ENCODE measurements at places on chromosomes 12 and 14.
A peak's percentile ranks its signal among the peaks of the same experiment; 100 is the strongest.

DNA sequence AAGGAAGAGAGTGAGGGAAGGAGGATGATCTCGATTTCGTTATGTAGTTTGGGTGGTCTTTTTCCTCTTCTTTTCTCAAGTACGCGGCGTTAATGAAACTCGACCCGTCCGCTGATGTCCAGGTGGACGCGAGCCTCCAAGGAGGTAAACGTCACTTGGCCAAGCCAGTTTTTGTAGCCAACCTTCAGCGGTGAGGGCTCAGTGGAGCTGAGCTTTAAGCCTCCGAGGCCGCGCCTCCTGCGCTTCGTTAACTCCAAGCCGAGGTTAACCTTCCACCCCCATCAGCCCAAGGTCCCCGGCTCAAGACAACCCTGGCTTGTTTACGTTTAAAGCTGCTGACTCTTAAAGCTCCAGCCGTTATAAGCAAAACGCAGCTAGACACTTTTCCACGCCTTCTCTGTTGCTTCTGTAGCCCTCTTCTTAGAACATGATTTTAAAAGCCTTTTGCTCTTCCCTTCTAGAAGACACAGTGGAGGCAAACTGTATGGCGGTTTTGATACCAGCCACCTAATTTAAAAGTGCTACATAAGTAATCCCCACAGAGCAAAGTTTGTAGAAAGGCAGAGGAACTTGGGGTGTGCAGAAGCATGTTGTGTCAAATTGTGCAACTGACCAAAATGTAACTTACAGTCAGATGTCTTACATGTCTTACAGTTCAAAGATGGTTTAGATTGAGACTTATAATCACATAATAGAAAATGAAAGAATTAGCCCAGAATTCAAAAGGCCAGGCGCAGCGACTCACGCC lies 923 bp upstream of the ITPR2 start:
- peak; percentile 20 for DNase-seq

GRCh38 chr14:78297858-78298257 lies 127.7 kb downstream of the NRXN3 start:
- no peak for DNase-seq

DNA sequence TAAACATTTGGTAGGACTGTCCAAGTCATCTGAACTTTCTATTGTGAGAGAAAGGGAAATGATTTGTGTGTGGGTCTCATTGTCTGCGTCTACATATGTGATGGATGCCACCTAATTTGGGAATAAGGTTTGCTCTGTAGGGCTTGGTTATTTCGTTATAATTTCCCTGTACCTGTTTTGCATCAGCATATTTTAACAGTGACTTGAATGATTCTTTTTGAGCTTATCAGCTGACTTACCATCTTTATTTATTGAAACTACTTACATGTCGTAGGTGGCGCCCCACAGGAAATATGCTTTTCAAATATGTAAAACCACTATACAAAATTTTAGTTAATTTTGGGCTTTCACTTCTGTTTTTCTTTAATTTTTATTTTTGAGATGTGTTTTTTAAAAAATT lies 56.5 kb upstream of the BCAT1 start:
- DNase-seq: no peak

GRCh38 chr12:115450017-115450416 lies 766.0 kb upstream of the TBX3 start:
- no peak for DNase-seq

DNA sequence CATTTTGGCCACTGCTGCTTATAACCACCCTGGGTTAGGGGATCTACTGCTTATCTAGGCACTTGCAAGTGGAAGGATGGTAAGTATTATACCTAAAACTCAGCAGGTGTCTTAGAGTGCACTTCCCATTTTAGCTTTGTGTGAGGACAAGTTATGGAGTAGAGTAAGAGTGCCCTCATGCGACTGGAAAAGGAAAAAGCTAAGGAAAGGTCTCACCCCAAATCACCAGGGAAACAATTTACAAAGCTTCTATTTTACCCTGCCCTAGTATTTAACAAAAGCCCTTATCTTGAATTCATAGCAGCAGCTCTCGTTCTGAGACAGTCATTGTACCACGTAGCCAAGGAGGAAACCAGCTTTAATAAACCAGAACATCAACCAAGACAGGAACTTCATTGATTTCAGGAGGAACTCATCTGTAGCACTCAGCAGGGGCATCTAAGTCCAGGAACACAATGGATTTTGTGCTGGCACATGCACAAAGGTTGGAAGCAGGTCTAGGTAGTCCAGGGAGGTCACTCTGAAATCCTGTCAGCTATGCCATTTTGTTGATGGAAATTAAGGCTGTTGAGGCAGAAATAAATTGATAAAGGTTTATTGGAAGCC lies 2.9 kb downstream of the RDH12 start:
- no peak for DNase-seq

DNA sequence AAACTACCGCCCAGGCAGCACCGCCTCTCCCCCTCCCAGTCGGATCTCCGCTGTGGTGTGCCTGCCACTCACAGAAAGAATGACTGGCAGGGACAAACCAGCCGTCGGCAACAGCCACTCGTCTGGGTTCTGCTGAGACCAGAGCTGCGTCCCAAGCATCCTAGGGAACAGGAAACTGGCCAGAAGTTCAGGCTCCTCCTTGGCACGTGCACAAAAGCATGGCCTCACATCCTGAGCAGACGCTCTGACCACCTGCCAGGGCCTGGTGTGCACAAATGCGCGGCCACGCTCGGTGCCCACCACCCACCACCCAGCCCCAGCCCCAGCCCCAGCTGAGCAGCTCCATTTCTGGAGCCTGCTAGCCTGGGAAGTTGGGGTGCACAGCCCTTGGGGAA lies 214.8 kb downstream of the DPF3 start:
- no peak for DNase-seq

GRCh38 chr12:66775871-66776270 lies 97.0 kb upstream of the GRIP1 start:
- no peak for DNase-seq

DNA sequence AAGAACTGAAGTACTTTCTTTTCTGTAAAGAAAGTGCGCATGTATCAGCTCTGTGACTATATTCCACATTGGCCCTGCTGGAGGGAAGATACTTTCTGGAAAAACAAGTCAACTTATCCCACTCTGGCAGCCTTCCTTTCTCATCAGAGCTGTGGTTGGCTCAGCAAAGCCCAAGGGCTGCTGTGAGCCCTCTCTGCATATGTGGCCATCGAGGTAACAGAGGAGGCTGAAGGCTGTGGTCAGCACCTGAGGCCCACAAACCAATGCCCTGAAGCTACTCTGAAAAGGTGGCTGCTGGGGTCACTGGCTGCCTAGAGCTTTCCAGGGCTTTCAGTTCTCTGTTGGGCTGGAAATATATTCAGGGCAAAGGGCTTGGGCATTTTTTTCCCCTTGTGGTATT lies 70.8 kb upstream of the IGF1 start:
- no peak for DNase-seq

- DNase-seq: no peak
Measured at GRCh38 chr14:35351897-35352273, 52.7 kb downstream of the NFKBIA start.

DNA sequence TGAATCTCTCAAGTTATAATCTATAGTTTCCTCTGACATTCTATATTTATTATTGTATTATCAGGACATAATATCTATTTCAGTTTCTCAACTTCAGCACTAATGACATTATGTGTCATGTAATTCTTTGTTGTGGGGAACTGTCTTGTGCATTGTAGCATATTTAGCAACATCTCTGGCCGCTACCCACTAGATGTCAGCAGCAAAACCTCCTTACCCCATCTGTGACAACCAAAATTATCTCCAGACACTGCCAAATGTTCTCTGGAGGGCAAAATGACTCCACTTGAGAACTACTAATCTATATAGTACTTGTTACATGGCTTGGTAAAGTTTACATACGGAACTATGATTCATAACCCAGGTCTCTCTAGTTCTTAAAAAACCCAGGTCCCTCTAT lies 110.2 kb downstream of the RASSF9 start:
- no peak for DNase-seq

GRCh38 chr14:24058260-24058950 lies 6.6 kb downstream of the CARMIL3 start:
- DNase-seq: no peak

GRCh38 chr12:50132505-50133135 lies 20.6 kb downstream of the COX14 start:
- no peak for DNase-seq

GRCh38 chr12:124550123-124551089 lies 17.0 kb downstream of the NCOR2 start:
- DNase-seq: no peak

- no peak for DNase-seq
Measured at GRCh38 chr14:50657753-50658152, 10.4 kb downstream of the SAV1 start.

- no peak for DNase-seq
Measured at GRCh38 chr12:73185403-73185802, 913.2 kb downstream of the TRHDE start.

DNA sequence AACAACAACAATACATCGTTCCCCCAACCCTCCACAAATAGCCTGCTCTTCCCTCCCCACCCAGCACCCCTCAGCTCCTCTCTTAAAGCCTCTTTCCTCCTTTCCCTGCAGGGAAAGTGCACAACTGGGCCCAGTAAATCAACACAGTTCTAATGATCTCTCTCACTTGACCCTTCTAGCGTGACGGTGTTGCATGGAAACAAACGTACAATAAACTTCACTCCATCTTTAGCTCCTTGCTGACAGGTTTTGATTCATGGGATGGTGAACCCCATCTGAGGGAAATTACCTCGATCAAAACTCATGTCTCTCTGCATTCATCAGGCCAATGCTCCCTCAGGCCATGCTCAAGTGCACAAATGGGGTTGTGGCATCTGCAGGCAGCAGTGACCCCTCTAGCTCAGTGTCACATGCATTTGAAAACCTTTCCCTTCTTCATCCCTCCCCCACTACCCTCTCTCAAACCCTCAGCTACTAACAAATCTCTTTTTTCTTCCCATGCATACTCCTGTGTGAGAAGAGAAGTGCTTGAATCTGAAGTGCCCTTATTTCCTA lies 22.9 kb downstream of the GDF11 start:
- no peak for DNase-seq

DNA sequence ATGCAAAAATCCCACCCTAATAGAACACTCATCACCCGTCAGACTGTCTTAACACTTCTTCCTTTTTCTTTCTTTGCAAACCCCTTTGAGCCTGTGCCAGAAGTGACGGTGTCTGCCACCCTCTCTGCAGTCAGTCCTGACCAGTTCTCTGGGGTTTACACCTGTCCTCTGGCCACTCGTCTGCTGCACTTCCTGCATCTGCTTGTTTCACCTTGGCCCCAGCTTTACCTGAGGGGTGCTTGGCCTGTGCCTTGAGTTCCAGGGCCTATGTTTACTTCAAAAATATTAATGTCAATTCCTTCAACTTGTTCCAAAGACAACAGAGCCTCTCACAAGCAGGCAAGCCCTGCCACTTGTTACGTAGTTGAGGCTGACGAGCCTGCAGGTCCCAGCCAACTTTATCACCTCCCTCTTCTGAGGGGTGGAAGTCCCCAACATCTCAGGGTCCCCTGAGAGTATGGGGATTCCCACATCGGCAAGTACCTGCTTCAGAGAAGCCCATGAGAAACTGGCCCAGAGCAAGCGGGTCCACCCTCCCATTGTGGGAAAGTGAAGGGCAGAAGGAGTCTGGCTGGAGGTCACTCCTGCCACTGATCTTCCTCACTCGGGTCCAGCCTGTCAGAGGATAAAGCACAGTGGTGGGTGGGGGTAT lies 205.4 kb downstream of the DAD1 start:
- DNase-seq: no peak

DNA sequence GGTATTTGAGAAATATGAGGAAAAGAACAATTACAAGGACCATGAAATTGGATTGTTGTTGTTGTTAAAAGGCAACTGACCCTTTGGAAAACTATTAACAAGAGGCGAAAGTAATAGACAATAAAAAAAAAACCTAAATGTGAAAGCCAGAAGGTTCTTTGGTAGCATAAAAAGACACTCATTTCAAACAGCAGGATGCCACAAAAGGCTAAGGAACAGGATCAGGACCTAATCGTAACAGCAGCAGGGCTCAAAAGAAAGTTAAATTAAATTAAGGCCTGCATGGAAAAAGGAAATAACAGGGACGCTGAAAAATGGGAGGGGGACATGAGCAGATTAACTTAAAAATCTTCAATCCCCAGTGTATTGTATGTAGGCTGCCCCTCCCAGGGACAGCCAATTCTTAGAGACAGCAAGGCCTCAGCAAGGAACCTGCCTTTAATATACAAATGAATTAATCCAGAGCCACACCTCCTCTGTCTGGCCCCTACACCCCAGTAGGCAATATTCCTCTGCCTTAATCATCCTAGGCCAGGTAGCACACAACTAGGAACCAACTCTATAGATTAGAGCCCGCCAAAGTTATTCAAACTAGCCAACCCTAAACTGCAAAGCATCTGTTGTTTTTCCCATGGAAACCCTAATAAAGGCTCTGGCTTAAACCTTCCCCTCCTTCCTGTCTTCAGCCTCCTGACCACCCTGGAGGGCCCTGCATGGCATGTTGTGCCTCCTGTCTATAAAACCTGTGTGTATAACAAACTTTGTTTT lies 28.4 kb upstream of the AP4S1 start:
- DNase-seq: no peak

DNA sequence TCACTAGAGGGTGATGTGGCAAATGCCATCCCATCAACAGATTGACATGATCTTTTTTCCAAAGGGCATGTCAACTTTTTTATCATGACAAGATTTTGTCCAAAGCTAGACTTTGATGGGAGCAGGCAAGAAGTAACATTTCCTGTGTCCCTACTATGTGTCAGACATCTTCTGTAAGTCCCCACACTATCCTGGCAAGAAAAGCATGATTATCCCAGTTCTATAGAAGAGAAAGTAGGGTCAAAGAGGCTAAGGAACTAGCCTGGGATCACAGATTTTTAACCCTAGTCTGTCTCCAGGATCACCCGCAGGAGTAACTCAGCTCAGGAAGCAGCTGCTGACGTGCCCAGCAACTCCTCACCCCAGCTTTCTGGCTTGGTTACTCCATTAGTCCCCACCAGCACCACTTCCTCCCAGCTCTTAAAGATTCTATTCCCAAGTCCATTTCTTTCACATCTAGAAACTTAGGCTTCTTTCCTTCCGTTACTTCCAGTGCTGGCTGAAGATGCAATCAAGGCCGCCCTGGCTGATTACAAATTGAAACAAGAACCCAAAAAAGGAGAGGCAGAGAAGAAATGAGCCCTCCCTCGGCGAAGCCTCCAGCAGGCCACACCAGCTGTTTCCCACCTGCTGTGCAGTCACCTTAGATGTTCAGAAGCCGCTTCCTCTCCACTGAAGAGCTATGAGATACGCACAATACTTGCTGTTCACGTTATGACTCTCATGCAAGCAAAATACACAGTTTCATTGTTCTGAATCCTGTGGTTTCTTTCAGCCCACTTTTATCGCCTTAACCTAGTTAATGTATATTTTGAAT lies 6.2 kb downstream of the ISCU start:
- peak; percentile 50 for DNase-seq

DNA sequence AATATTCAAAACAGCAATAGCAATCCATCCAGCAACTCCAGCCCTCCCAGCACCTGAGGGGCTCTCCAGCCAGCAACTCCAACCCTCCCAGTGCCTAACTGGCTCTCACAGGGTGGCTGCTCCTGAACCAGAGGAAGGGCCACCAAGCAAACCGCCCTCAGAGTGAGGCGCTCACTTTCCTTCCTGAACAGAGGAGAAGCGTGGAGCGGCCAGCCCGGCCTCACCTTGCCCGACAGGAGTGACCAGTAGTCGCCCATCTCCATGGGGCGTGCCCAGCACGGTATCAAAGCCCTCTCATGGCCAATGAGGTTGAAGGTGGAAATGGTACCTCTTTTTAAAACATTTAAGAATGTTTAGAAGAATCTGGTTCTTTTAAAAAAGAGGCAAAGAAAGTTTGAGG lies 27.4 kb downstream of the CDC42BPB start:
- DNase-seq: no peak

GRCh38 chr14:88305528-88306322 lies 17.3 kb downstream of the KCNK10 start:
- no peak for DNase-seq
